NCI-H510A (cell line): ENCODE measurements at places on chromosomes 4 and X.
A peak's percentile ranks its signal among the peaks of the same experiment; 100 is the strongest.

DNA sequence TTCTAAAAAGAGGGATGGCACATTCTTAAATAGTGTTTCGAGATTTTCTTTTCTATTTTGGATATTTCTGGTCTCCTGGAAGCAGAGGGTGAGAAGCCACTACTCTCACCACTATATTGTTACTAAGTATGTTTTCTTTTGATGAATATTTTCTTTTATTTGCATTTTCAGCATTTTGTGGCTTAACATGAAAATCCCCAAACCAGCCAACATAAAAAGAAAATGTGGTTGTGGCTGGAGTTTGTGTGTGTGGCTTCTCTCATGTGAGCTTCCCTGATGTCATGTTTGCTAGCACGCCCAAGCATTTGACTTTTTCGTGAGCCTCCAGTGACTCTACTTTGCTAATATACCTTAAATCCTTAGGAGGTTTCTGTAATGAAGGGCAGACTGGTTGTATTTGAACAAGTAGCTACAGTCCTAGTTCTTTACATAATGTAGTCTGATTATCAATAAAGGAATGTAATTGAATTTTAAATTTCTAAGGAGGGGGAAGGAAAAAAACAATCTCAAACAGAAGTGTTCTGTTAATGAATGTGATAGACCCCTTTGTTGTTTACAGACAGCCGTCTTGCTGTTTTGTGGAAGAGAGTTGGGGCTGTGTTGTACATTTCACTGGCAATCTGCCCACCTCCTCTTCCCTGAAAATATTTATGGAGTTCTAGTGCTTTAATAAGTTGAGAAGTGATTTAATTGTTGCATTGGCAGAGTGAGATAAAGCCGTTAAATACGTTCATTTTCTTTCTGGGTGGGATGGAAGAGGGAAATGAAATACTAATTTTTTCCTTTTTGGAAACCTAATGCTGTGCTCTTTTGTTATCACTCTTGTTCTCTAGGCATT lies 114.6 kb downstream of the ARHGAP10 start:
- DNase-seq = no peak

DNA sequence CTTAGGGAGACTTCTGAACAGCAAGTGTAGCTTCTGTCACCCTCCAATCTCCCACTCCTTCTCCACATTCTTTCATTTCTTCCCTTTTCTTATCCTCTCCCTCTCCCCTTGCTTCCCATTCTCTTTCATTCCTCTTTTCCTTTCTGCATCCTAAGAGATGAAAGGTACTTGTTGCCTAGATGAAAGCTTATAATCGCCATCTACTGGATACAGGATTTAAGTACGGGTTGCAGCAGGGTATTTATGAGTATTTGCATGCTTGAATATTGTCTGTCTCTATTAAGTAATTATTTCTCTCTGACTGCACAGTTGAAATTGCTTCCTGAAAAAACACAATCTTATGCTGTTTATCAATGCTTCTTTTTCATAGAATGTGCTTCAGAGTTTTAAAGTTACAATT lies 174.0 kb upstream of the TENT5D start:
- DNase-seq = no peak

DNA sequence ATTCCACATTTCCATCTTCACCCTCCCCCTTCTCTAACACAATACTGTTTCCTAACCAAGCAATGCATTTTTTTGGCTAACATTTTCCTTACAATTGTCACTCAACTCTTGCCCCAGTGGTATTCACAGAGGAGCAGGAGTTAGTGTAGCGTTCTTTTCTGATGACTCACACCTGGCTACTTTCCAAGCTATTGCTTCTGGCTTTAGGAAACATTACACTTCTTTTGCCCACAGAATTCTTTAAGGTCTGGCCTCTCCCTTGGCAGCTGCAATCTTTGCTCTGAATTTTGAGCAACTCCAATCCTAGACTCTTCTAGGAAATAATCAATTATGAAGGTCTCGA lies 27.5 kb upstream of the PDGFC start:
- DNase-seq = no peak

- peak; percentile 1 for DNase-seq
Measured at GRCh38 chr4:118367872-118368271, 15.1 kb upstream of the PRSS12 start.

DNA sequence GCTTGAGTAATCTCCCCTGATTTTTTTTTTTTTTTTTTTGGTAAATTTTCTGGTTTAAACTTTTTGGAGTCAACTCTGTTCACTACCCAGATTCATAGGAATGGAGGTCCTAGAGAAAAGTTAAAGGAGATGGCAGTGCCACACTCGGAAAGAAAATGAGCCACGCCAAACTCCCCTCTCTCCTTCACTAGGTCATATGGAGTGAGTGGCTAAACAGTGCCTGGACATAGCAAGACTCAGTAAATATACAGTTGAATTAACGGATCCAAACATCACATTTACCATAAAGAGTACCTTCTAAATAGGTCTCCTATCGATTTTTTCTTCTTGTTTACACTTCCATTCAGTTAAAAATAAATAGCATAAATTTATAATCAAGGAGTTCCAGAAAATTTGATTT lies 13.6 kb upstream of the AMTN start:
- DNase-seq = no peak

- DNase-seq = no peak
Measured at GRCh38 chr4:6601661-6602250, 26.8 kb downstream of the MAN2B2 start.

- DNase-seq = no peak
Measured at GRCh38 chrX:123330229-123330942, 146.3 kb downstream of the GRIA3 start.

GRCh38 chr4:152352622-152353116 lies 183.2 kb downstream of the FBXW7 start:
- DNase-seq = peak; percentile 63

DNA sequence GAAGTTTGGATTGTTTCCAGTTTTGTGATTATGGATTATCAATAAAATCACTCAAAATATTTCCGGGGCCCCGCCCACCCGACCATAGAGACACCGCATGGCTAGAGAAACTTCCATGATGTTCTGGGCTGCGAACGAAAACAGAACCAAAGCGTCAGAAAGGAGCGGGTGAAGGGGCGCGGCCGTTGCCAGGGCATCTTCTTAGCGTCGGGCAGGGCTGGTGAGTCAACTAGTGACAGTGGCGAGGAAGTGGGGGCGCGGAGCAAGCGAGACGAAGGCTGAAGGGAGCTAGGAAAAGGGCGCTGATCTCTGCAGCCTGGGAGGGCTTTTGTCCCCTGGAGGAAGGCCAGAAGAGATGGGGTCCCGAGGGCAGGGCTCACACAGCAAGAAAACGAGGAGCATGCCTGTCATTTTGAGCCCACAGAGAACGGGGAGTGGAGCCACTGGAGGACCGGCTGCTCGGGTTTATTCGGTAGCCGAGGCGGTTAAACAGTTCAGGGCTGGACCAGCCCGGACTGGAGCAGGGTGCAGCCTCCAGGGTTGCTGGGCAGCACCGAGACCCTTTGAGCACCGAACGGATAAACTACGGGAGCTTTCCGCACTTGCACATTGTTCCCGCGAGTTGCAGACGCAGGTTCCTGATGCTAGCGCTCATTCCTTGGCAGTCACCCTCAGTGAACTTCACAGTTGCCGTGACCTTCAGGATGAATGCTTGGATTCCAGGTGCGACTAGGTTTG lies 298.1 kb upstream of the TRPC5 start:
- no peak for DNase-seq

DNA sequence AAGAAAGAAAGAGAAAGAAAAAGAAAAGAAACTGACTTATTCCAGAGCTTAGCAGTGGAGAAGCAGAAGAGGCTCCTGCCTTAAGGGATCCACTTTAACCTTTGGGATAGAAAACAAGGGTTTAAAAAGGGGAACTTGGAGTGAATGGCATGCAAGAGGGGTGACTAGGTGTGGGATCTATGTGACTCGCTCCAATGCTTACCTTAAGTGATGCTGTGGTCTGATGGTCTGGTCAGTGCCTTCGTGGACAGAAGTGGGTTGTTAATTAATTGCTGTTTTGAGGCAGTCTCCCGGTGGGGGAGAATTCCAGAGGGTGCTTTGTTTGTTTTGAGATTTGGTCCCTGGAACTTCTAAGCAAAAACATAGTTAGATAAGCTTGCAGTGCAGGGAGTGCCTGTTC lies 21.1 kb upstream of the RHOXF1 start:
- no peak for DNase-seq

GRCh38 chr4:119211867-119212233 lies 663 bp upstream of the USP53 start:
- peak; percentile 20 for DNase-seq

DNA sequence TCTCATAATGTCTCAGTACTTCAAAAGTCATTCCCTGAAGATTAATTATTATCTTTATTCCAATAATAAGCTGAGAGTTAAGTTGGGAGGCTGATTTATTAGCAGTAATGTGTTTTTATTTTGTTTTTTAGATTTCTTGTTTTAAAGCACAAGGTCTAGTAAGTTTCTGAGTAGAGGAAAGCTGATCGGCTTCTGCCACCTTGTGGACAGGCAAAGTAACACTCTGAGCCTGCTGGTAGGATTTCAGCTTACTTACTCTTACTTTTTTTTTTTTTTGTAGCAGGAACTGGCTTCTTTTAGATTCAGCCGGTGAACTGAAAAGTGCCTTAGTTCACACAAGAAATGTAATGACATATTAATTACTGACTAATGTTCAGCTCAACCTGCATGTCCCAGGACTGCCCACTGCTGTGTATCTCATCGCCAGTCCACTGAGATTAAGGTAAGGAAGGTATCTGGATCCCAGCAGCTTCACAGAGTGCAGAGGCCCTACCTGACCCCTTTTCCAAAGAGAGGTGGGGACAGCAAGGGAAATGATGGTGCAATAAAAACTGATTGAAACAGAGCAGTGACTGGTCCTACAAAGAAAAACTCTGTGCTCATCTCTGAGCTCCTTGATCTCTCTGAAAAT lies 126.5 kb downstream of the ADGRA3 start:
- no peak for DNase-seq

DNA sequence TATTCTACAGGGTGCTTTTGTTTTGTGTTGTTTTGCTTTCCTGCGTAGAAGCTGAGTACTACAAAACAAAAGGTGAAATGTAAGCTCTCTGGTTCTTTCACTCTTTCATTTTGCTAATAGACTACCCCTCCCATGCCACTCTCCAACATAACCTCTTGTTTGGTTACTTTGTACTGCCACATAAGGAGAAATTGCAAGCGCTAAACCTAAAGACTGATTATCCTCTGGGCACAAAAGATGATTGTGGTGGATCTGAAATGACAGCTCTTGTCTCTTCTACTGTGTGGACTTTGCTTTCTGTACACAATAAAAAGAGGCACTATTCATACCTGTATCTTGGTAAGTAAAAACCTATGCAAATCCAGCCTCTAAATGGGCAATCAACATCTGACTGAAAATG lies 5.3 kb downstream of the MBNL3 start:
- no peak for DNase-seq

DNA sequence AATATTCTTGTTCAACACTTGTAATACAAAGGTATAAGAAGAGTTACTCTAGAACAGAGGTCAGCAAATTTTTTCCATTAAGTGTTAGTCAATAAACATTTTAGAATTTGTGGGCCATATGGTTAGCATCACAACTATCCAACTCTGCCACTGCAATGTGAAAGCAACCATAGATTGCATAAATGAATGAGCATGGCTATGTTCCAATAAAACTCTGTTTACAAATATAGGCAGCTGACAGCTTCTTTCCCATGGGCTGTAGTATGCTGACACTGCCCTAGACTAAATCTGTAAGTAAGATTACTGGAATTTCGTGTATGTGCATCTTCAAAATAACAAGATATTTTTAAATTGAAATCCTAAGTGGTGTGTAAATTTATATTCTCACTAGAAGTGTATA lies 73.7 kb downstream of the GABRA2 start:
- DNase-seq = no peak

DNA sequence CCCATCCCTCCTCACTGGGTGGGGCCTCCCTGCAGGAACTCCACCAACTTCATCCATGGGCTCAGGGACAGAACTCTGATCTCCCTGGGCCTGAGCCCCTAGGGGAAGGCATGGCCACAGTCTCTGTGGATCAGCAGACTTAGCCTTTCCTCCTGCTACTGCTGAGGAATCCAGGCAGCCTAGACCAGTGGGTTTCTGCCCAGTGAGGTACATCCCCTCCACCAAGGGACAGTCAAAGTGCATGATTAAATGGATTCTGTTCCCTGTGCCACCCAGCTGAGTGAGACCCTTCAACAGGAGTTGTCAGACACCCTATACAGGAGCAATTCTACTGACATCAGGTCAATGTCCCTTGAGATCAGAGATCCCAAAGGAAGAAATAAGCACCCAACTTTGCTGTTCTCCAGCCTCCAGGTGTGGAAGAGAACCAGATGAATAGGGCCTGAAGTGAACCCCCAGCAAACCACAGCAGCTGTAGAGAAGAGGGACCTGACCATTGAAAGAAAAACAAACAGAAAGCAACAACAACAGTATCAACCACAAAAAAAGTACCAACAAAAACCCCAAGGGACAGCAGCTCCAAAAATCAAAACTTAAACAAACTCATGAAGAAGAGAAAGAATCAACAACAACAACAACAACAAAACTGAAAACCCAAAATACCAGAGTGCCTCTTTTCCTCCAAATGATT lies 84.8 kb downstream of the CHIC1 start:
- no peak for DNase-seq

GRCh38 chrX:24150898-24151297 lies 1.4 kb downstream of the ZFX start:
- DNase-seq = no peak

GRCh38 chrX:11664211-11665167 lies 1.2 kb downstream of the ARHGAP6 start:
- no peak for DNase-seq

- DNase-seq = no peak
Measured at GRCh38 chr4:168317621-168318020, 931 bp downstream of the DDX60 start.

DNA sequence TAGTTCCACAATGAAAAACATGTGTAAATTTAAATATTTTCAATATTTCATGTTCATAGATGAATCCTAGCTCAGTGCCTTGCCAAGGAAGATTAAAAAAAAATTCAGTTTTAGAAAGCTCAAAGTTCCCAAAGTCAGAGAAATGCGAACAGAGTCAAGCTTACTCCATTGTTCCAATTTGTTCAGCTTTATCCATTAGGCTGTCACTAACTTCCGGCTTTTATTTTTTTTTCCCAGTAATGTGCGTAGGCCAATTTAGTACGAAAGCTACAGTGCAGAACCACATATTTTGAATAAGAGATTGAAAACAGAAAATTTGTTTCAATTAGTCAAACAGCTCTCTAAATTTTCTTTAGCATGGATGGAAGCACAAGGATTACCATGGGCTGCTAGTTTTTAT lies 23.1 kb upstream of the KLHL2 start:
- no peak for DNase-seq

GRCh38 chrX:133550665-133551485 lies 135.6 kb upstream of the GPC4 start:
- no peak for DNase-seq

DNA sequence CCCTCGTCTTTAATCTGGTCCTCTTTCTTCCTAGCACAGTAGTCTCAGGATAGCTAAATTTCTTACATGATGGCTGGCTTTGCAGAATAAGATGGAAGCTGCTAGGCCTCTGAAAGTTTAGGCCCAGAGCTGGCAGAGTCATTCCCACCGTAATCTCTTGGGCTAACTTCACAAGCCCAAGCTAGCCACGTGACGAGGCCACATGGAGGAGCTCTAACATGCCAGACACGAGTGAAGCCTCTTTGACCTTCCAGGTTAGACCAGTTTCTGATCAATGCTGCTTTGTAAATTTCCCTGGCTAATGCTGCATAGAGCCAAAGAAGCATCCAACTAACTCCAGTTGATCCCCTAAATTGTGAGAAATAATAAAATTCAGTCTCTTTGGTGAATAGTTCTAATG lies 9.5 kb upstream of the CENPE start:
- no peak for DNase-seq

- DNase-seq = no peak
Measured at GRCh38 chrX:45777366-45777765, 576.7 kb upstream of the DIPK2B start.
